H7 (cell line): ENCODE measurements at places on chromosomes 7 and 10. TPM values are rescaled to one million over a fixed set of nuclear protein-coding genes. Genes with fewer than 3 reads are reported as not detected.

The NEUROG3 gene
- 0.14 and 1.4 TPM in 2 replicates for total RNA-seq

The CDC14C gene
- 0.07 TPM in 1 of 2 replicates, not detected in the other for total RNA-seq

The KIAA1549 gene
- total RNA-seq: 6.0 and 6.4 TPM in 2 replicates

The RBP4 gene
- 1.1 TPM in 1 of 2 replicates, not detected in the other for total RNA-seq

The ASAH2 gene
- total RNA-seq: 0.59 and 4.4 TPM in 2 replicates

The CHST12 gene
- 10.3 and 11.4 TPM in 2 replicates for total RNA-seq

The SUGCT gene
- 3.2 and 4.3 TPM in 2 replicates for total RNA-seq

The MRPS24 gene
- 138 and 156 TPM in 2 replicates for total RNA-seq

The GFRA1 gene
- total RNA-seq: 1.6 and 1.7 TPM in 2 replicates

The HOXA7 gene
- not detected in 2 replicates for total RNA-seq

The SCD gene
- 215 and 258 TPM in 2 replicates for total RNA-seq

The ZNF394 gene
- total RNA-seq: 18.4 and 20.1 TPM in 2 replicates

The GIMAP1 gene
- not detected in 2 replicates for total RNA-seq

The EMX2 gene
- not detected in 2 replicates for total RNA-seq
